ENCODE measurements at places on chromosomes 12 and 14.

- DNase-seq, result no peak
These were observed 309.1 kb downstream of the NRXN3 start for GRCh38 chr14:78479127-78479780.

- DNase-seq, result no peak
These were observed 189.0 kb upstream of the FBXO33 start for GRCh38 chr14:39621223-39621622.

DNA sequence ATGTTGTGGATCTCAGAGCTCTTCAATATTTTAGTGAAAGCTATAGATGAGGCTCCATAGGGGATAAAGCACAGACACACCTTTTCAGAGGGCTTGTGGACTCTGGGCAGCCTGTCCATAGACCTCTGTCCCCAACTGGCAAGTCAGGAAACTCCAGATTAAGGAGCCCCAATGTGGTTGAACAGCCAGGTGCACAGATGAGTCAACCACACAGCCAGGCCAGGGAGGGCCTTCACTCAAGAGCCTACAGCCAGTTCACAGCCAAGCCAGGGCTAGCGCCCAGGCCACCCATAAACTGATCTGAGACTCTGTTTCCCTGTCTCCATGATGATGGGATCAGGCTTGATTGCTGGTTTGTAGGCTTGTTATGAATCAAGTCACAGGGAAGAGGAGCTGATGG, 1.0 kb upstream of the BDKRB2 start:
- DNase-seq, result no peak

DNA sequence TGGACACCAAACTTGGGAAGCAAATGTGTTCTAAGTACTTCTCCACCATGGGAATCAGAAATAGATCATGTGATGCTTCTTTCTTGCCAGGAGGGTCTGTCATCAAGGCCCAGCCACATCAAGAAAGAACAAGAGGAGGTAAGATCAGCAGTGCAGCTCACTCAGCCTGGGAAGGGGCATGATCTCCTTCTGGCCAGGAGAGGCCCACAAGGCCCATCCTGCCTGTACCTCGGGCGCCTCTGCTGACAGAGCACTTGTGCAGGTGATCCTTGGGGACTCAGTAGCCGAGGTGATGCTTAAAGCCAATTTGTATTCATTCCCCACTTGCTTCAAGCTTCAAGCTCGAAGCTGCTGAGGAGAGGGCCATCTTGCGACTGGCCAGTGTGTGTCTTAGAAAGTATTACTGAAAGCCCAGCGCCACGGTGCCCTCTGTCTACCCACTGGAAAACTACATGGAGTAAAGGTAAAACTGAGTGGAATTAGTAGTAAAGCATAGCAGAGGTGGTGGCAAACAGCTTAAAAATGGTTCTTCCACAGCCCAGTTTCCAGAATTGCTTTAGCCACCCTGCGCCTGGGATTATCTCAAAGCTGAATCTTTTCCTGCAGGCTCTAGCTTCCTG, 26.2 kb downstream of the RTRAF start:
- no peak for DNase-seq

DNA sequence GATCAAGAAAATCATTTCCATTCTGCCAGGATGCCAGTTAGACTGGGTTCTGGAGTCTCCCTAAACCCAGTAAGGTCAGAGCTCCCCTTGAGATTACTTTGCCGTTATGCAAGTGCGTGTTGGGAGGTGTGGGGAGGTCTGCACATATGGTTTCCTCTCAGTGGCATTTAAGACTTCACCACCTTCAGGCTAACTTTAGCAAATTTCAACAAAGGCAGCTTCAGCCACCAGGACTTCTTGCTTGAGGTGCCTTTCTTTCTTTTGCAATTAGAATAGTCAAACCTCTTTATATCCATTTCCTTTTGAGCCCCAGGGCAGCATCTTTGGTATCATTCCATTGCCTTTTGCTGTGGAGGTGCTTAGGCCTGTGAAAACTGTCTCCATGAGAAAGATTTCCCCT, 117.2 kb upstream of the CCND2 start:
- no peak for DNase-seq

- DNase-seq, result no peak
These were observed 7.3 kb downstream of the STXBP6 start for GRCh38 chr14:25042362-25043299.

- no peak for DNase-seq
These were observed 37.5 kb downstream of the EAPP start for GRCh38 chr14:34502001-34502400.

DNA sequence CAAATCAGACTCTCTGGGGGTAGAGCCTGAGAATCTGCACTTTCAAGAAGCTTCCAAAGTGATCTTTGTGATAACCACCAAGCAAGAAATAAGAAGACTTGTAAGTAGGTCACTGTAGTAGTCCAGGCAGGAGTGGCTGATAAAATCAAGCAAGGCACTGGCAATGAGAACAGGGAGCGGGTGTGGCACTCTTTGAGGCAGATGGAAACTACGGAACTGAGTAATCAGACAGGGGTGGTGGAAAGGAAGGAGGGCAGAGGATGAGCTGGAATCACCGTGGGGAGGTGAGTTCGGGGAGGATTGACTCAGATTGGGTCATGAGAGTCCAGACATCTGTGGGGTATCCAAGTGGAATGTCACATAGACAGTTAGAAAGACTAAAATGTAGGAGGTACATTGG, 44.4 kb upstream of the PLXNC1 start:
- no peak for DNase-seq

- no peak for DNase-seq
These were observed 152.7 kb downstream of the GXYLT1 start for GRCh38 chr12:41992022-41992421.

DNA sequence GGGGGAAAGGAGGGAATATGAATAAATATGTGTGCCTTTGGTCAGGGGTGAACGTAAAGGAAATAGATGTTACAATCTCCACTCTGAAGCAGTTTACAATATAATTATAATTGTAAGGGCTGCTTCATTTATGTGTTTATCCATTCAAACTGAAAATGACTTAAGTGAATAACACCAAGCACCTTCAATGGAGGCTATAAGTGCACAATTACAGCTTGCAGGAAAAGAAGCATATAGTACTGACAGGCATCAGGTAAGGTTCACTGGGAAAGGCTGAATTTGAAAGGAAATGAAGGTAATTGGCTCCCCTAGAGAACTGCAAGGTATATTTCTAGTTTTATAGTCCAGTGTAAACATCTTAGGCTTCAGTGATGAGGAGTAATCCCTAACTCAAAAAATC, 192.7 kb downstream of the STXBP6 start:
- DNase-seq, result no peak

DNA sequence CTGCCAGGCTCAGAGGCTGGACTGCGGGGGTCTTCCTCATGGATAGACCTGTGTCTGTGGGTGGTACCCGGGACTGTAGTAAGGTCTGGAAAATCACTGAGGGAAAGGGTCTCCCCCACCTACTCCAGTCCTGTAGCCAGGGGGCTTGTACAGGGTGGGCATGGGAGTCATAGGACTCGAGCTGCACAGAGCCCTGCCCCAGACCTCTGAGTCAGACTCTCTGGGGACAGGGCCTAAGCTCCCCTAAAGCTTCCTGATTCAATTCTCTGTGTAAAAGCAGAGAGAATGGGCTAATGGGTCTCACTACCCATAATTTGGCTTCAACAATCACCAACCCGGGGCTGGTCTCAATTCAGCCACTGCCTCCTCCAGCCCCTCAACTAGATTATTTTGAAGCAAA, 27.0 kb downstream of the LRTM2 start:
- no peak for DNase-seq

GRCh38 chr12:116689979-116690744, 47.7 kb downstream of the SPRING1 start:
- DNase-seq, result no peak

DNA sequence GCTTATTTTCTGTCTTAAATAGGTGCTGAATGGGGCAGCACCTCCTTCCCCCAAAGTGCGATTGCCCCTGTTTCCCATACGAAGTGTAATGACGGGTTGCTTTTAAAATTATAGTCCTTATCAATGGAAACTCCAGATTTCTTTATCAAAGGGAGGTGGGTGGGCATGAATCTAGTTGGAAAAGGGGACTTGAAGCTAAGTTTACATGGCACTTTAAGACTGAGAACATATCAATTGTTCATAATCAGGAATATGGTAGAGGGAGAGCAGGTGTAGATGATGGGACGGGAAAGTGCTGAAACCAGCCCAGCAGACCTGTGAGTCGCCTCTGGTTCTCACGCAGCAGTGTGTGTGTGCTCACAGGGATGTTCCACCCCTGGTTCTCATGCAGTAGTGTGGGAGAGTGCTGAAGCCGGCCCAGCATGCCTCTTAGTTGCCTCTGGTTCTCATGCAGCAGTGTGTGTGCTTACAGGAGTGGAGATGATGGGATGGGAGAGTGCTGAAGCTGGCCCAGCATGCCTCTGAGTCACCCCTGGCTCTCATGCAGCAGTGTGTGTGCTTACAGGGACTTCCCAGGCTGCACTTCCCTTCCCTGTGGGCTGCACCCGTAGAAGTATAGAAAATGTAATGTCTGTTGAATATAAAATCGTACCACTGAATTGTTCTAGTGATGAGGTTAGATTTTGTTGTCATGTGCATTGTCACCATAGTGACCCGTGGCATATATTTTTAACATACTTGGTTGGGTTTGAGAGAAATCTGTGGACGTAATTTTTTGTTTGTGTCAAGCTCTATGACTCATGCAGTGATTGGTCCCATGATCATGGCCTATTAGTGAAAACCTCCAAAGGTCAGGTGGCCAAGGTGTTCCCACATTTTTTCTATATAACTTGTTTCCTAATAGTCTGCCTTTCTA, 51.6 kb downstream of the GPATCH2L start:
- no peak for DNase-seq

DNA sequence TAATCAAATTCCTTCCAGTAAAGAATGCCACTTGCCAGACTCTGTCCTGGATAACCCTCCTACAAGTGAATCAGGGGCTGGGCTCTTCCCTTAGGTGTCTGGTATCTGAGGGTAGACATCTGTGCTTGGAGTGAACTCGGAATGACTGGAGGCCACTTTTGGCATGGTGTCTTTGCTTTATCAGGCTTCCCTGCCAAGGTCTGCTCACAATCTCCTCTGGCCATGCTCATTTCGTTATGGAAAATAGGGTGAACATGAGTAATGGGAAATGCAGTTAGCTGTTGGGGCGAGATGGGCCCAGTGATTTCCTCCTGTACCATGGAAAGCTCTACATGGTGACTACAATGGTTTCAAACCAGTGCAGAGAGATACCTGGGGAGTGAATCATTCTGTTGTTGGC, 212.9 kb downstream of the NRXN3 start:
- DNase-seq, result no peak

- DNase-seq, result no peak
These were observed 22.3 kb downstream of the FAM234B start for GRCh38 chr12:13066459-13066858.

DNA sequence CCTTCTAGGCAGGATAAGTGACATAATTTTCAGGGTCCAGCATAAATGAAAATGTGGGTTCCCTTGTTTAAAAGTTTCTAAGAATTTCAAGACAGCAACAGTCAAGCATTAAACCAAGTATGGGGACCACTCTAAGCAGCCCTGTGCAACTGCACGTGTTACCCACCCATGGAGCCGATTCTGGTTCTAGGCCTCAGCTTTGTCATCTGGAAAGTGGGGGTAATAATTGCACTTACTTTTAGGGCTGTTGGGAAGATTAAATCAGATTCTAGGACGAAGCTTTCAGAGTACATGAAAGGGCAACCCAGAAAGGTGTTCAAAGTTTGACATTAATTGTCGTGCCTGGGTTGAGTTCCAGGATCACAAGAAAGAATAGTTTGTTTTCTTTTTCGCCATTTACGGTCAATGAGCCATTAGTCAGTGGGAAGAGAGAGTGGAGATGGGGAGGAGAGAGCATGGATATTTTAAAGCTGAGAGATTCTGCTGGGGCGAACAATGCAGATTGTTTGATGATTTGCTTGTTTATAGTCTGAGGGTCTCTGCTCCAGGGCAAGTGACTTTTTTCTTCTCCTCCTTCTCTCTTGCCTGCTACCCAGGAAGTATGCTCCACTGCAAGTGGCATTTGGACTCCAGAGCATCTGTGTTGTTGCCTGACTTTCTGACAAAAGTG, 10.7 kb upstream of the PPFIBP1 start:
- no peak for DNase-seq

DNA sequence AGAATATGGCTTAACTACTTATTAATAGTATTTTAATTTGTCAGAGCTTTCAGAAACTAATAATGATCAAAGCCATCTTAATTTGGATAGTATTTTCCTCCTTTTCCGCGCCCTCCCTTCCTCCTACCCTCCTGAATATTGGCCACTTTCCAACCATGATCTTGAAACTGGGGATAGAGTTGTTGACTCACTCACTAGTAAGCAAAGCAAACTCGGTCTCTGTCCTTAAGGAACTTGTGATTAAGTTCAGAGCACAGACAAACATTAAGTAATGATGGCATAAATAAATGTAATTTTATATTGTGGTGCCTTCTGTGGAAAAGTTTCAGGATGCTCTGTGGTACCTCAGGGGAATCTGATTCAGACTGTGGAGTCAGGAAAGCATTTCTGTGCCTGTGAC, 75.7 kb downstream of the LRRK2 start:
- no peak for DNase-seq

GRCh38 chr12:89269174-89269573, 83.1 kb downstream of the DUSP6 start:
- DNase-seq, result no peak

DNA sequence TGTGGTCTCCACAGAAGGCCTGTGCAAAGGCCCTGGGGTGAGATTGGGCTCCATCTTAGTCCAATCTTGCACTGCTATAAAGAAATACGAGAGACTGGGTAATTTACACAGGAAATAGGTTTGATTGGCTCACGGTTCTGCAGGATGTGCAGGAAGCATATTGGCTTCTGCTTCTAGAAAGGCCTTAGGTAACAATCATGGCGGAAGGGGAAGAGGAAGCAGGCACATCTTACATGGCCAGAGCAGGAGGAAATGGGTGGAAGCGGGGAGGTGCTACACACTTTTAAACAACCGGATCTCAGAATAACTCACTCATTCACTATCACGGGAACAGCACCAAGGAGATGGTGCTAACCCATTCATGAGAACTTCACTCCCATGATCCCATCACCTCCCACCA, 55.4 kb downstream of the FAR2 start:
- no peak for DNase-seq

DNA sequence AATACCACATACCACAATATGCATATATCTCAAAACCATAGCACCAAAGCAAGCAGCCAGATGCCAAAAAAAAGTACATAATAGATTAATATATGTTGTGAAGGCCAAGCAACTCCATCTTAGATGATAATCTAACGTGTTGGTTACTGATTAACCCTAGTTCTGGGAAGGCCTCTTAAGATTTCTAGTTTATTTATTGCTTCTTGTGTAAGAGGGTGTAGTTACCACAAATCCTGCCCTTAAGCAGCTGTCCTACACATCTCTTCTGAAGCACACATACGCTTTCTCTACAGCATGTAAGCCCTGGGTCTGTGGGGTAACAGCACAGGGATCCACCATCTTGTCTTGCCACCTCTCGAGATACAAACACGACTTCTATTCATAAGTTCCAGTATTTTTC, 236.8 kb upstream of the AVPR1A start:
- no peak for DNase-seq
